ENCODE measurements at places on chromosomes 11 and 22.

GRCh38 chr22:46512683-46513082 lies 24.7 kb downstream of the CELSR1 start:
- no peak for DNase-seq

DNA sequence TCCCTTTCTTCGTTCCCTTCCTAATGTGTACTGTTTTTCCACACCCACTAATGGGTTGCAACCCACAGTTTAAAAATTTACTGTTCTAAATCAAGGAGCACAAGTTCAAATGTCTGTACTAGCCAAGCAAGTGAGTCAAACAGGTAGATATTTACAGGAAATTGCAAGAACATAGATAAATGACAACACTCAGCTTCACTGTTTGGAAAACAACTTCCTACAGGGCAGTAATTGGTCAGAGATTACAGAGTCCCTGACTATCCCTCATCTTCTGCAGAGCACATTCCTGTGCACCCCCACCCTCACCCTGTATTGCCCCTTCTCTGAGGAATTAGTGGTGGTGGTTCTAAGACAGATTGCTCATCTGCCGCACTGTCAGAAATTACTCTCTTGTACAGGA lies 1.9 kb downstream of the SERPING1 start:
- no peak for DNase-seq

- no peak for DNase-seq
Observed at GRCh38 chr11:131538322-131538721, 167.9 kb downstream of the NTM start.

GRCh38 chr22:50318356-50318697 lies 8.5 kb downstream of the DENND6B start:
- DNase-seq = no peak

- peak; percentile 11 for DNase-seq
Observed at GRCh38 chr11:44823006-44823405, 96.2 kb downstream of the TSPAN18 start.

DNA sequence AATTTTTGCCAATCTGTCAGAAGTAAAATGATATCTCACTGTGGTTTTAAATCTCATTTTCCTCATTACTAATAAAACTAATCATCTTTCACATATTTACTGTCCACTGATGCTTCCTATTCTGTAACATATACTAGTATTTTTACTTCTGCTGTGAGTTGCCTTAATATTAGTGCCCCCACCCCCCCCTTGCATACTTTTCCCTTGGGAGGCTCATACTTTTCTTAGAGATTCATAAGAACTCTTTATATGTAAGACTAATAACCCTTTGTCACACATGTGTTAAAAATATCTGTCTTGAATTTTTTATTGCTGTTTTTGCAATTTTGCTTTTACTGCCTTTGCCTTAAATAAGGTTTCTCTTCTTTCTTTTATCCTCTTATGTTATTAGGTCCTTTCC lies 87.2 kb downstream of the PHF21A start:
- no peak for DNase-seq

DNA sequence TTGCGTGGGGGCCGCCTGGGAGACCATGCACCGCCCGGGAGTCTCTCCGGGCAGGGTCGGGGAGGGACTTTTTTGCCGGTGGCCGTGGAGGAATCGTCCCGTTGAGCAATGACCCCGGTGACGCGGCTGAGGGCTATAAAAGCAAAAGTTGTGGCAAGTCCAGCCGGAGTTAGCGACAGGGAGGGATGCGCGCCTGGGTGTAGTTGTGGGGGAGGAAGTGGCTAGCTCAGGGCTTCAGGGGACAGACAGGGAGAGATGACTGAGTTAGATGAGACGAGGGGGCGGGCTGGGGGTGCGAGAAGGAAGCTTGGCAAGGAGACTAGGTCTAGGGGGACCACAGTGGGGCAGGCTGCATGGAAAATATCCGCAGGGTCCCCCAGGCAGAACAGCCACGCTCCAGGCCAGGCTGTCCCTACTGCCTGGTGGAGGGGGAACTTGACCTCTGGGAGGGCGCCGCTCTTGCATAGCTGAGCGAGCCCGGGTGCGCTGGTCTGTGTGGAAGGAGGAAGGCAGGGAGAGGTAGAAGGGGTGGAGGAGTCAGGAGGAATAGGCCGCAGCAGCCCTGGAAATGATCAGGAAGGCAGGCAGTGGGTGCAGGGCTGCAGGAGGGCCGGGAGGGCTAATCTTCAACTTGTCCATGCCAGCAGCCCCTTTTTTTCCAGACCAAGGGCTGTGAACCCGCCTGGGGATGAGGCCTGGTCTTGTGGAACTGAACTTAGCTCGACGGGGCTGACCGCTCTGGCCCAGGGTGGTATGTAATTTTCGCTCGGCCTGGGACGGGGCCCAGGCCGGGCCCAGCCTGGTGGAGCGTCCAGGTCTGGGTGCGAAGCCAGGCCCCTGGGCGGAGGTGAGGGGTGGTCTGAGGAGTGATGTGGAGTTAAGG lies at the start of gene NEAT1:
Gene NEAT1, plus strand, starts transcription at position 166 of the 883 bp plus-strand sequence.
- peak; percentile 94 for DNase-seq

DNA sequence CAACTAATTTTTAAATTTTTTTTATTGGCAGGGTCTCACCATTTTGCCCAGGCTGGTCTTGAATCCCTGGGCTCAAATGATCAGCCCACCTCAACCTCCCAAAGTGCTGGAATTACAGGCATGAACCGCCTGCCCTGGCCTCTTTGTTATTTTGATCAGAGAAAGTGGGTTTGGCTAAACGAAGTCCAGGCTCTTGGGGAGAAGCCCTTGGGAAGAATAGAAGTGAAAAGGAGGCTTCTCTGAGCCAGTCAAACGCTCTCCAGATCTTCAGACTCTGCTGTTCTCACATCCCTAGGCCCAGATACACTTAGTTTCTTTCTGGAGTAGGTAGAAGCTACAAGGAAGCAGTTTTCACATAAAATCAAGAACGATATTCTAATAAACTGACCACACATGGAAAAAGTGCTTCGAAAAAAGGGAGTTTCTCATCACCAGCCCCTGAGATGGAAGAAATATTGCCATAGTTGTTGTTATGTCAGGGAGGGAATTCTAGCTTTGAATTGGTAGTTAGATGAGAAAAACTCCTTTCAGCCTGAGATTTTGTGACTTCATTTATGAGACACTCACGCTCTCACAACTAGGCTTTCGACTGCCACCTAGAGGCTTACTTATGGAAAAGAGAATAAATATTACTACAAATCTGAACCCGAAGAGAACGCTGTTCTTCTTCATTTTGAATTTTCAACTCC lies 41.7 kb upstream of the AQP11 start:
- DNase-seq = peak; percentile 64

DNA sequence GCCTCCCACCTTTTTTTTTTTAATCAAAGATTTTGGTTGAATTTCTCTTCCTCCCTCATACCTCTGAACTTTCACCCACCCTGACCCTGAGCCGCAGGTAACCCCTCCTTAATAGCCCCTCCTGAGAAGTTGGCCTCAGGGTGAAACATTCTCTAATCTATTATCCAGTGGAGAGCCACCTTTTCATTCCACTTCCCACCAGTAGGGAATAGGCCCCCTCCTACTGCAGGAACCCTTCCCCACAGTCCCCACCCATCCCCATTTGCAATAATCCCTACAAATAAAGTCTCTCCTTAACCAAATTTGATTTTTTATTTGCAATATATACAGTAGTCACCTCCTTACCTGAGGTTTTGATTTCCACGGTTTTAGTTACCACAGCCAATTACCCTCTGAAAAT lies 2.1 kb upstream of the SLC35F2 start:
- no peak for DNase-seq

DNA sequence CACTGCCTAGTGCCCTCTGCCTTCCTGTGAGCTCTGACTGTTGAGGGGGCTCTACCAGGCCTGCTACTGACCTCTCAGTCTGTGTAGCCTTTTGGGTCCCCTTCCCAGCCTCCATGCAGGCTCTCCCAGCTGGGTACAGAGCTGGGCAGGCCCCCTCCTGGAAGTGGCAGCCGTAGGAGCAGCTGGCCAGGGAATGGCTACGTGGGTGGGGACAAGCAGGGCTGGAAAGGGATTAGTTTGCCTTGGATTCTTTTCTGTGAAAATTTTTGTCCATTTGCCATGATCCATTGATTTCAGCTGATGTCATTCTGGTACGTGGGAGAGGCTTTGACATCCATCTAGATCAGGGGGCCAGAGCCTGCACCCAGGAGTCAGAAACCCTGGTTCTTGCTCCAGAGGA lies 23.9 kb upstream of the NECTIN1 start:
- DNase-seq = no peak

DNA sequence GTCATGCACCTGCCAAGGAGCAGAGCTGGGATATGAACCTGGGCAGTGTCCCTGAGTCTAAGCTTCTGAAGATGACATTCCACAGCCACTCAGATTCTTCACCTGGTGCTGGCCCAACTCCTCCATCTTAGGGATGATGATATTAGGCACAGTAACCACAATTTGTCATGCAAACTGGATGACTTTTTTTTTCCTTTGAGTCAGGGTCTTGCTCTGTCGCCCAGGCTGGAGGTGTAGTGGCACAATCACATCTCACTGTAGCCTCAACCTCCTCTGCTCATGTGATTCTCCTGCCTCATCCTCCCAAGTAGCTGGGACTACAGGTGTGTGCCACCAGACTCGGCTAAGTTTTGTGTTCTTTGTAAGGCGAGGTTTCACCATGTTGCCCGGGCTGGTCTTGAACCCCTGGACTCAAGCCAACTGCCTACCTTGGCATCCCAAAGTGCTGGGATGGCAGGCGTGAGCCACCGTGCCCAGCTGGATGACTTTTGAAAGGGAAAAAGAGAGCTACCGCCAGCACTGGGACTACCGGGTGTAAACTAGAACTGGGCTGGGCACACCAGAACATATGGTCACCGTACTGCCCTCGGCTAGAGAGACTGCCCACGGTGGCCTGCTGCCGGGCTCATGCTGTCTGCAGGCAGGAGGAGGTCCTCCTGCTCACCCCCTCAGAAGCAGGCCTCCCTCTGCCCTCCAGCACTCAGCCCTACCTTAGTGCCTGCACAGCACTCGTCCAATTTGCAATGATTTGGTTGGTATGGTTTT lies 77.7 kb downstream of the NAT10 start:
- DNase-seq = no peak

DNA sequence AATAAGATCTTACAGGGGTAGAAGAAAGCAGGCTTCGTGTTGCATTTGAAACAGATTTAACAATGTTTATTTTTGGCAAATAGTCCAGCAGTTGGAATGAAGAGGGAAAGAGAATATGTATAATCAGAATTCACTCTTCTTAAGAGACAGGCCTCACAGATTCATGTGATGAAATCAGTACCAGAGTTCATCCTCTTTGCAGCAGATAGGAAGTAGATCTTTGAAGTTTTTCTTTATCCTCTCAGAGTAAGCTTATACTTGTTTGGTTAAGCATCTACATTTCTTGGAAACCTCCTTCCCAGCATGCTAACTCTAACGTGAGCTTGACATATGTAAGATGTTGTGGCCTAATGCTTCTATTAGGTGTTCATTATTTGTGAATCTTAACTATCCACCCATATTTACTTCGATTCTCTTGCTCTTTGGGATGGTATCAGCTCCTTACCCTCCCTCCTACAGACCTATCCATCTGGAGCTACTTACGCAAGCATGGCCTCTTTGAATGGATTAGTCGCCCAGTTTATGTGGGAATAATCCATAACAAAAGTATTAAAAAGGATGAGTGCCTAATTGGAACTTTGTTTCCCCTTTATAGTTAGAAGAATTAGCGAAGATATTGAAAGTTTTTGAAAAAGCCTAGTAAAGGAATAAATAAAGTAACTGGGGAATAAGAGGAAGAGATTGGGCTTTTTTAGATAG lies 80.1 kb downstream of the PRMT3 start:
- no peak for DNase-seq

GRCh38 chr22:17633998-17634323 lies 4.6 kb upstream of the BCL2L13 start:
- no peak for DNase-seq

GRCh38 chr11:27319072-27319471 lies 43.9 kb downstream of the CCDC34 start:
- DNase-seq = no peak

- no peak for DNase-seq
Observed at GRCh38 chr11:123700772-123701171, 40.7 kb downstream of the ZNF202 start.

GRCh38 chr22:33920927-33921524 lies 750 bp upstream of the LARGE1 start:
- DNase-seq = peak; percentile 71

GRCh38 chr11:119309411-119309810 lies 7.5 kb downstream of the MCAM start:
- DNase-seq = no peak

DNA sequence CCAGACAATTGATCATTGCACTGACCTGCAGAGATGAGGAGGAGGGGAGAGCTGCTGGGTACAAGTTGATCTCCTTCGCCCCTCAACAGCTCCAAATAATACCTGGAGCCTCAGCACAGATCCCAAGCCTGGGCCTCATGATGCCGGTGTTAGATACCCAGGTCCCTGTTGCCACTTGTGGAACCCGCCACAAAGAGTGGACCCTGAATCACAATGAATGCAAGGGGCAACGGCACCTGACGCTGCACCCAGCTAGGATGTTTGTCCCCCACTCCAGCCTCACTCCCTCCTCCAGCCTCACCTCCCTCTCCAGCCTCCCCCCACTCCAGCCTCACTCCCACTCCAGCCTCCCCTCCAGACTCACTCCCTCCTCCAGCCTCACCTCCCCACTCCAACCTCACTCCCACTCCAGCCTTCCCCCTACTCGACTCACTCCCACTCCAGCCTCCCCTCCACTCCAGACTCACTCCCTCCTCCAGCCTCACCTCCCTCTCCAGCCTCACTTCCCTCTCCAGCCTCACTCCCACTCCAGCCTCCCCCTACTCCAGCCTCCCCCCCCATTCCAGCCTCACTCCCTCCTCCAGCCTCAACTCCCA lies 879.0 kb downstream of the BRD1 start:
- DNase-seq = no peak

GRCh38 chr22:17518406-17518805 lies 44.9 kb upstream of the SLC25A18 start:
- no peak for DNase-seq

- no peak for DNase-seq
Observed at GRCh38 chr11:107695446-107695845, 16.4 kb downstream of the SLN start.

DNA sequence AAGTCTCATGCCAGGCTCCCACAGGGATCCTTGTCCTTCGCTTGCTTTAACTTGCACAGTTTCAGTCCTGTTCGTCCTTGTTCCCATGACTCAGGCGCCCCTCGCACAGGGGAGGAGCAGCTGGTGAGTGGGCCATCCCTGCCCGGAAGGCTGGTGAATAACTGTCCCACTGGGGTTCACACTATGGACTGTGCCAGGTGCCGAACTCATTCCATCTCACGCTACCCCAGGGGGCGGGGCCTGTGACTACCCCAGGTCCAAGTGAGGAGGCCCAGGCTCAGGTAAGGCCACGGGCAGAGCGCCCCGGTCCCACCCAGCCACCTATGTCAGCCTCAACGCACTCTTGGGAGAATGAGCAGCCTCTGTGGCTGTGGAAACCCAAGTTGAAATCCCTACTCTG lies 7.2 kb upstream of the CARD10 start:
- no peak for DNase-seq

DNA sequence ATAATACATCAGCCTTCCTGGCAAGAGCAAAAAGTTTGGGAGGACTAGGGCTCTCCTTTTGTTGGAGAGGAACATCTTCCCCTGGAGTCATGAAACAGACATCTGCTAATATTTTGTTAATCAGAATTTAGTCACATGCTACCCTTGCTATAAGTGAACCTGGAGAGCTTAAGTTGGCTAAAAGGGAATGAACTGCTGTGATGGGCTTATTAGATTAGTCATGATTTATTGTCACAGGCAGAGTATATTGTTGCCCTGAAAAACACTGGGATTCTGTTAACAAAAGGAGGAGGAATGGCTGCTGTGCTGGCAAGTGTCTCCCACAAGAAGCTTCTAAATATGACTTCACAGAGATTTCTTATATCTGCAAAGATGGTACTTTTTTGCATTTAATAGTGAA lies 16.0 kb downstream of the TCP11L1 start:
- no peak for DNase-seq

- DNase-seq = no peak
Observed at GRCh38 chr11:28887681-28888080, 779.5 kb downstream of the METTL15 start.

Data from erythroblast (primary cell).